ENCODE measurements at places on chromosomes 16 and 17.

- DNase-seq = no peak
Observed at GRCh38 chr16:47826070-47826469, 329.7 kb downstream of the ABCC12 start.

DNA sequence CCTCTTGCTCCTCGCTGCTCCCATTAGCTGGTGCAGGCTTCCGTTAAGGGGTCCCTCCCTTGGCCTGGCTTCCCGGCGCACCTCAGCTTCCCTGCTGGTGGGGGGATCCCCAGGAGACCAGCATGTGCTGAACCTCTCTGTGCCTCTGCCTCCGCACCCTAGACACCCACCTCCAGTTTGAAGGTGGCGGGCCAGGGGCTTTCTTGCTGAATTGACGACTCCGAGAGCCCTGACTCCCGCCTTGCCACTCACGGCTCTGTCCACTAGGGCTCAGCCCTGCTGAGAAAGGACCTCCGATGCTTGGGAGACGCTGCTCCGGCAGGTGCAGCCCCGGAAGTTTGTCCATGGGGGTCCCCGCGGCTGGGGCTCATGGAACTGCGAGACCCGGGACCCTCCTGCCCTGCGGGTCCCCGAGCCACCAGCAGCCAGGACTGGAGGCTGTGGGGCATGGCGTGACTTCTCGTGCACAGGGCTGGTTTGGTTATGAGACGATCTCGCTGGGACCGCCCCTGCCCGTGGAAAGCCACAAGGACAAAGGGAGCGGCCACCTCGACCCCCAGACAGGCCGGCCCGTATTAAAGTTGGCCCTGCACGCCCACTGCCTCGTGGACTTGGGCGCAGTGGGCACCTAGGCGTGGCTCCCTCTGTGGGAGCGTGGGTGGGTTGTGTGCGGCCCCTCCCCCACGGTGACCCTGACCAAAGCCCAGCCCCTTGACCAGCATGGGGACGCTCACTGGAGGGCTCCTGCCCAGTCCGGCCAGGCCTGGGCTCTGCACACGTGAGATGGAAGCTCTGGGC, 8.1 kb downstream of the CHMP6 start:
- DNase-seq = no peak

DNA sequence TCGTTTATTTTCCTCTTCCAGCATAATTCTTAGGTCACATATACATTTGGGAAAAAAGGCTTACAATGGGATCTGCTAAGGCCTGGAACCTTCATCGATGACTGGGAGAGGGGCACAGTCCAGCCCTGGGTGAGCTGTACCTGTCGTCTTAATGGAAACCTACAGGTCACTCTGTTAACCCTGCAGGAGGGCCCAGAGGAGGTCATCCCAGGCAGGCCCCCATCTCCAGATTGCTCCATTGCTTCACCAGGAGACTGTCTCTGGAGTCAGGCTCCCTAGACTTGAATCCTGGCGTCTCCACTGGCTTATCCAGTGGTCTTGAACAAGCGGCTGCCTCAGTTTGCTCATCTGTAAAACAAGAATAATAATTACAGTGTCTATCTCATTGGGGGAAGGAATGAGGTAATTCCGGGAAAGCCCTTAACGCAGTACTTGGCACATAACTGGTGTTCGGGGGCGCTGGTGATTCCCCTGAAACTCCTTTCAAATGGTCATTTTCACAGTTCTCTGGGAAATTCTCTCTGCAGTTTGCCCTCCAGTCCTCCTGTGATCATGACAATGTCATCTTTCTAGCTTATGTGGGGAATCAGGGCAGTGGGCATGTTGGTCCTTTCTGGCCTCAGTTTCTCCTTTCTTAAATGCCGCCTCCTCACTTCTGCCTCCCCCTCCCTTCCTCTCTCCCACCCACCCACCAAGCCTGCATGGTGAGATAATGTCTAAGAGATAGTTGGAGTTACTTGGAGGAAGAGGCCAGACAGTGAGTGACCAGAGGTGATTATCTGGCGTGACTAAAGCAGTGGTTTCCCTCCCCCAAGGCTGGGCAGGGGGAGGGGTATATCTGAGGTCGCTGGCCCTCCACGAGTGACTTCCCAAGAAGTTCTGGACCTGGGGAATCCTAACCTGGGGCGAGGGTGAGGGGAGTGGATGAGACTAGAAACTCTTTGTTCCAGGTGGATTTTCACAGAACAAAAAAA, 31.3 kb upstream of the TAC4 start:
- DNase-seq = no peak

GRCh38 chr16:65789161-65789945, 577.1 kb upstream of the CDH5 start:
- no peak for DNase-seq

DNA sequence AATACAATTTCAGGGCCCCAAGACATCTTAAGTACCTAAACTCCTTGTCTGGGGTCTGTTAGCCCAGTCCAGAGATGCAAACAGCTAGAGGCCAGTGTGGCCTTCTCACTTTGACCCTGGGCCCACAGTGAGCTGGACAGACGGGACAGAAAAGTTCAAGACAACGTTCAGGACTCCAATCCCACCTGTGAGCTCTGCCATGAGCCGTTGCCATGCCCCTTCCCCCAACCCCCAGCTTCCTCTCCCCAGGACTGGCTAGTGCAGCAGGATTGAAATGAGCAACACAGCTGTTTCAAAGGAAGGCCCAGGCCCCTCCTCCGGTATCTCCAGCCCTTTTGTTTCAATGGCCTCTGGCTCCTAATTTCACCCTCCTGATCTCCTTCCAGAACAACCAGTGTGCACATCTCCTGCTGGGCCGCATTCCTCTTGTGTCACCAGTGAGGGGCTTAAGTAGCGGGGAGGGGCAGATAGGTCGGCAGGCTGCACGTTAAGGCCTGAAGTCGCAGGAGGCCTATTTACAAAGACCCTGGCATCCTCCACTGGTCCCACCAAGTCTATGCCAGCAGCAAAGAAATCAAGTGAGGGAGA, 11.3 kb downstream of the AXIN2 start:
- peak; percentile 58 for DNase-seq

DNA sequence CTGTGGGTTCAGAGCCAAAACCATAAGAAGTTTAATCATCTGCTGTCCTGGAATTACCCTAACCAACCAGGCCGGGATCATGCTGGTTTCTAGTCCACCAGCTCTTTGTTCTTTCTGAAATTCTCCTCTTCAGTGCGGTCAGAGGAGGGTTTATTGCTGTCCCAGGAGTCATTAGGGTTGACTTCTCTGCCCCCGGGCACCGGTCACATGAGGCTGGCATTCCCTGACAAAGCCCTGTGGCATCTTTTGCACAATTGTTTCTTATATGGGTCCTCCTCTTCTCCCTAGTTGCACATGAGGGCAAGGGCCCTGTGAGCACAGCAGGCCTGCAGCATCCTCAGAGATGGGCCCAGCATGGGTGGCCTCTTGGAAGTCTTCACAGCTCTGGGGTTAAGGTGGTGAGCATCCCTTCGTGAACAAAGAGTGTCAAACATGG, 243.9 kb downstream of the IRF8 start:
- DNase-seq = no peak

Data from spinal cord (tissue), 10 donors.